H1 (cell line): ENCODE measurements at places on chromosomes 12 and 14. TPM values are rescaled to one million over a fixed set of nuclear protein-coding genes. Genes with fewer than 3 reads are reported as not detected.

Gene ABCD4
- total RNA-seq, result 84.8 and 97.7 TPM in 2 replicates

Gene SPRYD4
- 4.0 and 4.3 TPM in 2 replicates for total RNA-seq

DNA sequence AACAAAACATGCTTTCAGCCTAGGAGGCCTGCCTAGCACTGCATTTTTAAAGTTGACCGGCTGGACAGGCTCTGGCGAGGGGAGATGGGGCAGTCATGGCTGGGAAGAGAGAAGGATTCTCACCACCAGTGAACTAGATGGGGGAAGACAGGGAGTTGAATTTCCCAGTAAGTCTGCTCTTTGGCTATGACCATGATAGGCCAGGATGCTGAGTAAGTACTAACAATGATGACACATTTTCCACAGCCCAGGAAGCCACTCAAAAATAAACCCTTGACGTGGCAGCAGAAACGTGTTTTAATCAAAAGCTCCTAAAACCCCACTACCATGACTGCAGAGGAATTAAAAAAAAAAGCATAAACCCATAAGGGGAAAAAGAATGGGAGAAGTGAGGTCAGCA is 19.0 kb downstream of the KCTD10 start:
- H3K4me1 ChIP-seq, result peaks cover 31% of the 10 kb centered on the region
- H3K4me3 ChIP-seq, result peak overlapping the region; percentile 33
- DNase-seq, result no peak
- peaks cover 47% of the 10 kb centered on the region; the same call in 1 of the 2 replicates for H3K36me3 ChIP-seq

DNA sequence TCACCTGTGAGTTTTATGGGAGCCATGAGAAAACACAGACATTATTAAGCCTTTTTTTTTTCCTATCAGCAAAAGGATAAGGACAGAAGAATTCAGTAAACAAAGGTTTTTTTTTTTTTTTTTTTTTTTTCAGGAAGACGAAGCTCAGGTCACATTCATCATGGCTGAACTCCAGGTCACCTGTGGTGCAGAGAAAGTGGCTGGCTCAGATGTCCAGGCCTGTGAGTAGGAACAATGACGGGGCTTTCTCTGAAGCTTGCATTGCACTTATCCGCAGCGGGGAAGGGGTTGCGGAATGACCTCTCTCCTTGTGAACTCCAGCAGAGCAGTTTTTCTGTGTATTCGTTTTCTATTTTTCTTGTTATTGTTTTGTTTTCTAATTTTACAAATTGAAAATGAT is 759.6 kb upstream of the TMEM132C start:
- DNase-seq, result no peak
- H3K4me3 ChIP-seq, result no peak overlapping the region
- H3K27ac ChIP-seq, result no peak overlapping the region
- H3K27me3 ChIP-seq, result no peaks in the 10 kb centered on the region
- H3K4me1 ChIP-seq, result no peaks in the 10 kb centered on the region

Gene C12orf42
- not detected in 2 replicates for total RNA-seq
